ENCODE measurements at places on chromosomes 2 and 18.

DNA sequence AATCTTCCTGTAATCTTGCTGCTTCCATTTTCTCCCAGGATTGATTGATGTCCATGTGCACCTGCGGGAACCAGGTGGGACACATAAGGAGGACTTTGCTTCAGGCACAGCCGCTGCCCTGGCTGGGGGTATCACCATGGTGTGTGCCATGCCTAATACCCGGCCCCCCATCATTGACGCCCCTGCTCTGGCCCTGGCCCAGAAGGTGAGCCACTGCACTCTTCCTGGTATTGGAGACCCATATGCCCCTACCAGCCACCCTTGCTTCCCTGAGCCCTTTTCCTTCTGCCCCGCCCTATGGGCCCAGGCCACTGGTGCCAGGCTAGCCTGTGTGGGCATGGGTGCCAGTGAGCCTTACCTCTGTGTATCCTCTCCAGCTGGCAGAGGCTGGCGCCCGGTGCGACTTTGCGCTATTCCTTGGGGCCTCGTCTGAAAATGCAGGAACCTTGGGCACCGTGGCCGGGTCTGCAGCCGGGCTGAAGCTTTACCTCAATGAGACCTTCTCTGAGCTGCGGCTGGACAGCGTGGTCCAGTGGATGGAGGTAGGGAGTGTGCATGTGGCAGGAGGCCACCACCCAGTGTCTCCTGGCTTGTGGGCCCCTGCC is 20.3 kb downstream of the CAD start:
- no peak for DNase-seq

DNA sequence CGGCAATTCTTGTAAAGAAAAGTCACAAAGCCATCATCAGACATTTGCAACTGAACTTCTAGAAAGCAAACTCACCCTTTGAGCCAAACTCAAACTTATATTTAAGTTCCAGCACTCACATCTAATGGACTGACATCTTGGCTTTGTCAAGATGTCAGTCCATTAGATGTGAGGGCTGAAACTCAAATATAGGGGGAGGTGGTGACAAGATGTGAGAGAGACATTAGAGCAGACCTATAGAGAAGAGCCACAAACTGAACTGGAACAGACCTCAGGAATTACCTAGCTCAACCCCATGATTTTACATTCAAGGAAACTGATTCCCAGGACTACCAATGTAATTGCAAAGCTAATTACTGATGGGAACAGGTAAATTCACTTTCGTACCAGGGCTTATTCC is 543.8 kb downstream of the TNS1 start:
- DNase-seq = no peak

DNA sequence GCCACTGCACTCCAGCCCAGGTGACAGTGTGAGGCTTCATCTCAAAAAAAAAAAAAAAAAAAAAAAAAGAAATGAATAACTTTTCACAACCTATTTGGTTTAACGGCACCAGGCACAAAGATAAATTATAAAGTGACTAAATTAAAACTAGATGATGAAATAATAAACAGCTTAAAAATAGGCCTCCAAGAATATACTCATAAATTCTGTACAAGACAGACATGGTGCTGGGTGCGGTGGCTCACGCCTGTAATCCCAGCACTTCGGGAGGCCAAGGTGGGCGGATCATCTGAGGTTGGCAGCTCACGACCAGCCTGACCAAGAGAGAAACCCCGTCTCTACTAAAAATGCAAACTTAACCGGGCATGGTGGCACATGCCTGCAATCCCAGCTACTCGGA is 19.7 kb downstream of the USP34 start:
- DNase-seq = no peak

GRCh38 chr2:148957023-148957422 is 81.5 kb upstream of the LYPD6B start:
- no peak for DNase-seq

DNA sequence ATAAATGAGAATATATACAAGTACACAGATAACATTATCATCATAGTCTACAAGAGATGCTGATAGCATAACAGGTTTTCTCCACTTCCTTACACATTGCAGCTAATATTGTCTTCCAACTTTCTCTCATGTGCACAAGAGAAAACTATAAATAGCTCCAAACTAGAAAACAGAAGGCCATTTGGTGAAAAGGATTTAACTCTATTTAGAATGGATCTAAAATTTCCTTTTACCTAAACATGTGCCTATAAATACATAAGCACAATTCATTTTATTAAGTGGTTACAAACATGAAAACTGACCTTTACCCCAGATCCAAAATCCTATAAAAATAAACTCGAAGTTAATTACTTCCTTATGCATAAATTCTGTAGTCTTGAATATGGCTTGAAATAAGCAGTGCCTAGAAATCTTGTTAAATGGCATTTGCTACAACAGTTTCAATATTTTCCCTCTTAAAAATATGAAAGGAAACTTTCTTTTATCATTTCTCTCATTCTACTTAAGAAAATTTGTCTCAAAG is 41.6 kb downstream of the SLC25A12 start:
- DNase-seq = no peak

Data from CD4-positive, alpha-beta T cell (primary cell).